ENCODE measurements at places on chromosomes 11 and 22.
A peak's percentile ranks its signal among the peaks of the same experiment; 100 is the strongest.

DNA sequence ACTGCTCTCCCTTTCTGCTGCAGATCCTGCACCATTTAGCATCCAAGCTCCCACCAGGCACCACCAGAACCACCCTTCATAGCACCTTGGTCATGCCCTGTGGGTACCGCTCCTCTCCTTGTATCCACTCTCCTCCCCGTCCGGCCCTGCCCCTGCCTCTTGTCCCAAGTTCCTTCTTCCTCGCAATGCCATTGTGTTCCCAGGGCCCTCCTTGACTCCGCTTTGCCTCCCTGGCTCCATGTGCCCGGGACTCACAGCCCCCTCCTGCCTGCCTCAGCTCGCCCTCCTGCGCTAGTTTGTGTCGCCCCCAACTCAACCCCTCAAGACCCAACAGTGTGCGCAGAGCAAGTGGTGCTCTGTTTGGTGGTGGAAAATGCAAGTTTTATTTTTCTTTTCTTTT, 10.8 kb downstream of the FADS2 start:
- no peak for DNase-seq

- no peak for DNase-seq
These were observed 90.3 kb downstream of the ZBTB16 start for GRCh38 chr11:114149689-114150407.

GRCh38 chr22:43388420-43388851, 23.4 kb upstream of the MPPED1 start:
- DNase-seq, result peak; percentile 66

GRCh38 chr11:19881177-19881576, 168.5 kb downstream of the NAV2 start:
- no peak for DNase-seq
